ENCODE measurements at places on chromosomes 16 and 17.

DNA sequence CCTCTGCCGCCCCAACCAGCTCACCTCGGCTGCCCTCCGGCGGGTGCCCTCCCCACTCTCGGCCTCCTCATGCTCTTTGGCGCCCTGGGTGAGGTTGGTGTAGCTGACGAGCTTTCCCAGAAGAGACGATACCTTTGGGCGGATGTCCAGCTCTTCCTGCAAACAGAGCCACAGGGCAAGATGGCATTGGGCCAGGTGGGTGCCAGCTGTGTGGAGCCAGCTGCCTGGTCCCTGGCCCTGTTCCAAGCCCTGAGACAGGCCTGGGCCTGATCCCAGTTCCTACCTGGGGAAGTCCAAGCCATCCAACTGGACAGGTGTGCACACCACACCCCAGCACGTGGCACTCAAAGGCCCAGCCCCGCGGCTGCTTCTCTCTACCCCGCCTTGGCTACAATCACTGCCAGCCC lies 6.9 kb downstream of the SLC12A4 start:
- no peak for DNase-seq

DNA sequence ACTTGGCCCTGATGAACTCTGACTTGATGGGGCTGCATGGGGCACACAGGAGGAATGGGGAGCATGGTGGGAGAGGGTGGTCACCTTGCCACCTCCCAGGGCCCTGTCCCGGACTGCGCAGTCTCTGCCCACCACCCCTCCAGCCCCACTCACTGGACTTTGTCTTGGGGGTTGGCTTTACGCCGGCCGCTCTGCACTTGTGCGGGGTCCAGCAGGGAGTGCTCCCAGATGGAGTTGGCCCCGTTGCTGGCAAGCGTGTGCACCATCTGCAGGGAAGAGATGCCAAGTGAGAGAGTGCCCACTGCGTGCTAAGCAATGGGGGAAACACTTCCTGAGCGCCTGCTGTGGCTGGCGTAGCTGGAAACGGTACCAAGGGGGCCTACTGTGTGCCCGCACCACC lies 6.7 kb downstream of the GIT1 start:
- DNase-seq, result no peak

DNA sequence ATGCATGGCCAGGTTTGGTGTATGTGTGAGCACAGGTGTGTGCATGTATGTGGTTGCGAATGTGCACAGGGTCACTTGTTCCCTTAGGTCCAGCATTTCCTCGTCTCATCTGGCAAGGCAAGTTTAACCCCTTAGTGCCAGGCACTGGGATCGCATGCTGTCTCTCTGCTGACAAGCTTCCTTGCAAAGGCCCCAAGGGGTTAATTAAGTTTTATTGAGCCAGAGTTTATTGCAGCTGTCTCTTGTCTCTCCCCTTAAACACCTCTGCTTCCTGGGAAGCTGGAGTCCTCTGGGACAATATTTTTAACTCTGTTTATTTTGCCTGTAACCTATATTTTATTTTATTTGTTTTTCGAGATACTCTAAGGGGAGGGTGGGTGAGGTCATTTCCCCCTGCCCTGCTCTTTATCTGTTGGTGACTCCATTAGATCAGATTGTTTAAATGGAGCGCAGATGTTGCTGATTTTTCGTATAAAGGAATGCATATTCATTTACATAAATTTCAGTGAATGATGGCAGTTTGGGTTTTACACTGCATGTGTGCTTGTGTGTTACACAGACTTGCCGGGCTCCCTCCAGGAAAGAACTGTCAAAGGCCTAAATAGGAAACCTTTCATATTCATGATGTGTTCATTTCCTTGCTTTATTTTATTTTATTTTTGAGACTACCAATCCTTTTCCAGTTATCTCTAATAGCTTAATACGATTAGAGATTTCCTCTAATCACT lies 99.7 kb downstream of the CBLN1 start:
- no peak for DNase-seq

- DNase-seq, result no peak
Observed at GRCh38 chr17:48611213-48611612, 396 bp upstream of the HOXB7 start.

DNA sequence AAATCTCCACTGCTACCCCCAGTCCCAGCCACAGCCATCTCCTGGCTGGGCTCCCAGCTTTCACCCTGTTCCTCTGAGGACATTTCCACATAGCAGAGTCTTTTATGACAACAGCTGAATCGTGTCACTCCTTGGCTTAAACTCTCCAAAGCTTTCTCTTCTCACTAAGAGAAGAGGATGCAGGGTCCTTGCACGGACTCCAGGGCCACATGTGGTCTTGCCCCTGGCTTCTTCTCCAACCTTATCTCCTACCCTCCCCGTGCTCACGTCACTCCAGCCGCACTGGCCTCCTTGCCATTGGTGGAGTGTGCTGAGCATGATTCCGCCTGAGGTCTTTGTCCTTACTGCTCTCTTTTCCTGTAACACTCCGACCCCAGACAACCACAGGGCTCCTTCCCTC lies 39.9 kb upstream of the CCDC182 start:
- DNase-seq, result no peak

GRCh38 chr16:21301168-21301894 lies 23.2 kb upstream of the CRYM start:
- no peak for DNase-seq

GRCh38 chr16:85515830-85516397 lies 97.2 kb upstream of the GSE1 start:
- no peak for DNase-seq

DNA sequence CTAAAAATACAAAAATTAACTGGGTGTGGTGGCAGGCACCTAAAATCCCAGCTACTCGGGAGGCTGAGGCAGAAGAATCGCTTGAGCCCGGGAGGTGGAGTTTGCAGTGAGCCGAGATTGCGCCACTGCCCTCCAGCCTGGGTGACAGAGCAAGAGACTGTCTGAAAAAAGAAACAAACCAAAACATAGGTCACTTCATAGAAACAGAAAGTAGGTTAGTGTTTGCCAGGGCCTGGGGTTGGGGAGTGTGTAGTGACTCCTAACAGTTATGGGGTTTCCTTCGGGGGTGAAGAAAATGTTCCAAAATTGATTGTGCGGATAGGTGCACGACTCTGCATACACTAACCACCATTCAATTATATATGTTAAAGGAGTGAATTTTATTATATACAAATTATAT lies 59.2 kb downstream of the ATP2C2 start:
- DNase-seq, result no peak

GRCh38 chr16:26645614-26646013 lies 421.1 kb upstream of the C16orf82 start:
- peak; percentile 48 for DNase-seq

- DNase-seq, result peak; percentile 59
Observed at GRCh38 chr16:12081048-12081404, 104.5 kb downstream of the SNX29 start.

- no peak for DNase-seq
Observed at GRCh38 chr16:74743668-74744299, 30.8 kb downstream of the FA2H start.

GRCh38 chr17:76497979-76498875 lies 3.0 kb downstream of the RHBDF2 start:
- DNase-seq, result no peak

GRCh38 chr16:88665148-88665547 lies 2.3 kb upstream of the MVD start:
- DNase-seq, result no peak

DNA sequence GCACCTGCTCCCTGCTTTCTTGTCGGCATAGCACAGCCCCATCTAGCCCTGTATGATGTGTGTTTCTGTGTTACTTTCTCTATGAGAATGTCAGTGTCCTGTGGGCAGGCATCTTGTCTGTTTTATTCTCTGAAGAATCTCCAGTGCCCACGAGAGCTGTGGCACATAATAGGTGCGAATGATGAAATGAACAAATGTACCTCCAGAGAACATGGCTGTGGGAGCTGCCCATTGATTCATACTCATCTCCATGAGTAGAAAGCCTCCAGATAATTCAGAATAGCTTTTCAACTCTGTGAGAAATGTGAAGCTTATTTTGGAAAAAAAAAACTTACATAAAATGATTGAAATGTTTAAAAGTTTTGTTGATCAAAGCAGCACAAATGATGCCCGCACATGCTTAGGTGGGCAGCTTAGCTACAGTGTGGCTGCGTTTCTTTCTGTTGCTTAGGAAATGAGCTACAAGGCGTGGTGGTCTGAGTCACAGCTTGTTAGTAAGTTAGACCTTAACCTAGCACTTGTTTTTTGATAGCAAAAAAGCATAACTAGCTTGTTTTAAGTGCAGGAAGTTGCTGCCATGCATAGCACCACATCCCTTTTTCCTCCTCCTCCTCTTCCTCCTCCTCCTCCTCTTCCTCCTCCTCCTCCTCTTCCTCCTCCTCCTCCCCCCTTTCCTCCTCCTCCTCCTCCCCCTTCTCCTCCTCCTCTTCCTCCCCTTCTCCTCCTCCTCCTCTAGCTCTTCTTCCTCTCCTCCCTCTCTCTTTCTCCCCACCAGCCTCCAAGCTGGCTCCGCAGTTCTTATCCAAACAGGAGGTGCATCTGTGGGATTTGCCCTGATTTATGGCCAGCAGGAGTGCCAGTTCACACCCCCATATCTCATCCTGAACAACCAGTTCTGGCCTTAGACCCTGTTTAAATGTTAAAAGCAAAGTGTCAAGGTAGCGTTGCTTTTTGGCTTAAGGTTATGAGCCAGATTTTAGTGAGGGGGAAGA lies 221.5 kb downstream of the IRF8 start:
- DNase-seq, result no peak

- no peak for DNase-seq
Observed at GRCh38 chr16:23146877-23147601, 2.2 kb downstream of the USP31 start.

DNA sequence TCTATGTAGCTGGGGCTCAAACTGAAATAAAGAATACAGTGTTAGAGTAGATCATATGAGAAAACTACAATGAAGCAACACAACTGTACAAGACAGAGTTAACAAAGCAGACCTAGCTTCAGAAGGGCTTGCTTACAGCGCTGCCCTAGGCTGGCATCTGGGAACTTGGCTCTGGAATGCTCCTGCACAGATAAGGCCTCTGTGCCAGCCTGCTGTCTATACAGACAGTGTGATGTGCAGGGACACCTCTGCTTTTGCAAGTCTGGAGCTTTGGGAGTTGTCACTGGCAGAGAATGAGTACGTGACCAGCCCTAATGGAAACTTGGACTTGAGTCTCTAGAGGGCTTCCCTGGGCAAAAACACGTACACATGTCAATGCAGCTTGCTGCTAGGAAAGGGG lies 32.1 kb upstream of the SLC38A8 start:
- no peak for DNase-seq

- DNase-seq, result no peak
Observed at GRCh38 chr17:58691701-58692238, at the start of gene TEX14. TEX14 (minus strand) TSS chr17:58692045; CDS start chr17:58652001, 40,044 bp downstream.

- DNase-seq, result no peak
Observed at GRCh38 chr16:88784074-88784855, 755 bp downstream of the PIEZO1 start.

All from stimulated activated CD4-positive, alpha-beta T cell treated with anti-CD3 and anti-CD28 coated beads, TNF-alpha, amount 100 ng/mL, for 24 hours (primary cell).